ENCODE measurements at places on chromosomes 7 and 10.

- no peak for DNase-seq
These were observed 31.8 kb downstream of the CALML3 start for GRCh38 chr10:5556576-5556975.

- no peak for DNase-seq
These were observed 51.1 kb downstream of the GPAM start for GRCh38 chr10:112132435-112132834.

DNA sequence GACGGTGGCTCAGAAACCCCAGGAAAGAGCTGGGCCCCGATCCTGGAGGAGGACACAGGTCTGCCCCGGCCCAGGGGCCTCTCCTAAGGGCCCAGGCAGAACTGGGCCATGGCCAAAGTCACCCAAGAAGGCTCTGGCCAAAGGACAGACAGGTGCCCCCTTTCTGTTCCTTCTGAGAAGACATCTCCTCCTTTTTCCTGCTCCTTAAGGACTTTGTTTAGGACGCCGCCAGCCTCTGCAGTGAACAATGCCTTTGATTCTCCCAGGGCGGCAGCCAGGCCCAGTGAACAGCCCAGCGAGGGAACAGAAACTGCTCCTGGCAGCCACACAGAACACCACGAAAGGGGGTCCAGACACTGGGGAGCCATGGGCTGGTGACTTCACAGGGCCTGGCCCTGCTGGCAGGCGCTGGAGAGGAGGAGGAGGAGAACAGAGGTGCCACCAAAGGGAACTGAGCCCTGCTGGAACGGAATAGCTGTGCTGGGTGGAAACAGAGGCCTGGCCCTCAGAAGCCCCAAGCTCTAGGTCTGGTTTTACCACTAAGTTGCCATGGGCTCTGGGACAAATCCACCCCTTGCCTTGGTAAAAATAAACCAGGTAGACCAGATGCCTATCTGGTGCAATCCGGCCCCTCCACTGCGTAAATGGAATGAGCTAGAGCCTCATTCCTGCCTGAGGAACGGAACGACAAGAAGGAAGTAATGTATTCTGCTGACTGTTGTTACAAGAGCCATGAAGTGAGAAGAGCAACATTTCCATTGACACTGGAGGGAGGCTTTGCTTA is 163.3 kb upstream of the RHEB start:
- DNase-seq = no peak

GRCh38 chr10:125762692-125763648 is 12.7 kb downstream of the MMP21 start:
- DNase-seq = no peak

DNA sequence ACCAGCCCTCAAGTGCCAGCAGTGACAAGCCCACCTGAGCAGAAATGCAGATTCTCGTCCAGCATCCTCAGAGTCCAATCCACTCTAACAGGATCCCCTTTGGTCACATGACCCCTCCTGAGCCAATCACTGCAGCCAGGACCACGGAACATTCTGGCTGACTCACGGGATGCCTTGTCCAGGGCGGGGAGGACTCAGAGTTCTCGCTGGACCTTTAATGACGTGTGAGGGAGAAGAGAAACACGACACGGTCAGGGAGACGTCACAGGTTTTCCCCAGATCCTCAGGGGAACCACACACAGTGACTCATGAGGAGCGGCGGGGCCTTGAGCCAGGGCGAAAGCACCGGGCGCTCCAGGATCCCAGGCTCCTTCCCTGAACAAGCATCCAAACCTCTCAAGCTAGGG is 155.7 kb downstream of the PTPRN2 start:
- DNase-seq = no peak

DNA sequence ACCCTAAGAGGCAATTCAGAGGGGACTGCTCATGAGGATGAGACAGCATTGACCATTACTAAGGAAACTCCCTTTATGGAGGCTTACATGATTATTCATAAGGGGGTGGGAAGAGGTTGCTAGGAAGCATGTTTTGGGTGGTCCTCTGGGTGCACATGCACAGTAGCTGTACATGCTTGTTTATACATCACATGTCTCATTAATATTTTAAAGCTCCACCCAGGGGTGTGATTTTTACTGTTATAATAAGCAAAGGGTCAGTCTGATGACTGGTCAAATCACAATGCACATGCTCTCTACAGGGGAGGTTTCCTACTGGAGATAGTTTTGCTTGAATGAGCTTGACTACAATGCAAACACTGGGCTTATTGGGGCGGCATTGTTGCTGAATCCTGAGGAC is 23.8 kb upstream of the PPP1R9A start:
- no peak for DNase-seq

DNA sequence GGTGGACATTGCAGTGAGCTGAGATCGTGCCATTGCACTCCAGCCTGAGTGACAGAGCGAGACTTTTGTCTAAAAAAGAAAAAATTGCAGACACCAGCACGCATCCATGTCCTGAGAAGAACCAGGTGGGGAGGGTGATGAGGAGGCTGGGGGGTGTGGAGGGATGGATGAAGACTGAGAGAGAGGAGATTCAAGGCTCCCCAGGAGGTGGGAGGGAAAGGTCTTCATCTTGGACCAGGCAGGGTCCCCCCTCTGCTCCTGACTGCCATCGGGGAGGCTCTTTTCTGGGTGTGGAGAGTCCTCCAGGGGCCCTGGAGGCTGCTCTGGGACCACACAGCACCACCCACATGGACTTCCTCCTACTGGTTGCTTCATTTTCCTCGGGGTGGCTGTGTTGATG is 1.5 kb downstream of the SCART1 start:
- DNase-seq = no peak

DNA sequence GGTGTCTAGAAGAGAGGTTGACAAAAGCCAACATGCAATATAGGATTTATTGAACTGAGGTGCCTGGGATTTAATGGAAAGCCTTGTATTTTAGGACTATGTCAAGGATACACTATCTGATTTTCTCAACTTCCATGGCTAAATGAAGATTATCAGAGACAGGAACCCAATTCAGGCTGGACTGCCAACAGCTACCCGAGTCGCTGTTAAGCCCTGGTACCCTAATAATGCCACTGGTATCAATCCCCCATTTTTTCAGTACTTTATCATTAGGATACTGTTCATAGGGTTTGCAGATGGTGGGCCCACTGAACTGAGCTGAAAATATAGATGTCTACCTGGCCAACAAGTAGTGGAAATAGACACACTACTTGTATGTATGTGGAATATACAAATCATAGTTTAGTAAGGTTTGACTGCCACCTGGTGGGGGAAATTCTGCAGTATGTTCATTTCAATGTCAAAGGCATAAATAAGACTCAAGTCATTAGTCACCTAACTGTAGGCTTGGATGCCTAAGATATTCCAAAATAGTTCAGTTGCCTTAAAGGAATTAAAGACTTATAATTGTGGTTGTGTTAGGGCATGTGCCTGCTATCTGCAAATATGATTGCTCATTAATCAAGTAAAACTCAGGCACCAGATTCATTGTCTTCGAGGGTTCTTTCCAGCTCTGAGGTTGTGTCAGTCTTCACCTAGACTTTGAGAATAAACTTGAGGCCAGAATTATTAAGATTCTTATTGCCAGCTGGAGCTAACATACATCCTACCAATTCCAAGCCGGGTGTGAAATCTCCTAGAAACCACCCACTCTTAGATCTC is 34.1 kb upstream of the NOBOX start:
- DNase-seq = no peak

- no peak for DNase-seq
These were observed 34.3 kb upstream of the ADAM12 start for GRCh38 chr10:126422567-126422966.

DNA sequence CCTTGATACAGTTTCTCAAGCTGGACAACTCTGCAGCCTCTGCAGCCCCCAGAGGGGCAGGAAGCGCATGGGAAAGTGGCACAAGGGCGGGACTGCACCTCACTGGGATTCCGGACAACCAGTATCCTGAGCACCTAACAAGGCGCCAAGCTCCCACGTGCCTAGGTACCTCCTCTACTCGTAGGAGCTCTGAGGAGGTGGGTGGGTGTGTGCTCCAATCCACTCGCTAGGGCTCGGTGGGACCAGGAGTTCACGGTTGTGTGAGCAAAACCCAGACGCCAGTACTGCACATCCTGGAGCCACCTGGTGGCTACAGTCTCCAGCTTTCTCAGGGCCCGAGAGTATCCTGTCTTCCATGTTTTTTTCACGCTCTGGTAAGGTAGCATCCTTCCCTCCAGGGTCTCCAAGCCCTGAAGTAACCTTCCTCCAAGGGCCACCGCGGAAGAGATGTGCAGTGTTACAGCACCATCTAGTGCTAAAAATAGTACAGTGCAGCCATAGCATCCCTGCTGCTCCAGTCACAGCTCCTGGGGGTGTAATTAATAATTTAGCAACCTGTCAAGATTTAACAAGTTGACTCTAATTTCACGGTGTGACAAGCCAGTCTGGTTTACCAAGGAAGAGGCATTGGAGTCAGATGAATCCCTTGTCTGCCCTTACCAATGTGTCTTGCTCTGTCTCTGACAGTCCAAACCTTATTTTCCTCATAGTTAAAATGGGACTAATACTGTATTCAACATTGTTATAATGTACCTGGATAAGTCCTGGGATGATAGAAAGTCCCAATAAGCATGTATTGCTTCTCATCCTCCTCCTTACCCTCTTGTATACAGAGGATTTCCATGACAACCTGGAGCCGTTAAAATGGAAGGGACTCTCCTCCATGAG is 70.4 kb downstream of the HERPUD2 start:
- DNase-seq = no peak

- DNase-seq = no peak
These were observed 20.9 kb downstream of the EBF3 start for GRCh38 chr10:129942936-129943715.

DNA sequence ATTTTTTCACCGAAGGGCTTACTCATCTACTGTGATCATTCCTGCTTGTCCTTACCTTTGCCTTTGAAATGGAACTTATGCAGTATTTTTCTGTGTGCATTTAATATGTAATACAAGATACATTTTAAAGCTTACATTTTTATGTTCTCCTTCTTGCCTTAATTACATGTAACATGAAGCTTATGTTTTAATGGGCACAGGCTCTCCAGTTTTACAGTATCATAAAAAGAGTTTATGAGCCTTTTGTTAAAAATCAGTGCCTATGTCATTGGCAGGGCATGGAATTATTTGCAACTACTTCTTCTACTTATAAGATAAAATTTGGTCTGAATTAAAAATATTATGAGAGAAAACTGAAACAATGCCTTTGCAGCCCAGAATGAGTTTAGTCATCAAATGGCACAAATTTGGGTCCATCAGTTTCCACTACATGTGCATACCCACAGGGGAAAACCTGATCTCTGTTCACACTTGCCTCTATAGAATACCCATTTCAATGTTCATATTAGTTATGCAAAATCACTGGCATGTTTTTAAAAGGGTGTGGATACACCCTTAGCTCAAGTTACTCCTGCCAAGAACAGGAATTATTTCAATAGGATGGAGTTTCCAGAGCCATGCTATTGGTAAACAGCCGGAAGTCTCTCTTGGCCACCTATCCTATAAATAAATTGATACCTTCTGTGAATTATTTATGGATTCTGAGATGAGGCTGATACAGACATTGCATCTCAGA is 27.9 kb upstream of the WNT16 start:
- no peak for DNase-seq

GRCh38 chr7:87575521-87575920 is 25.2 kb downstream of the ABCB1 start:
- DNase-seq = no peak

GRCh38 chr7:81447351-81447952 is 322.4 kb downstream of the HGF start:
- DNase-seq = no peak

DNA sequence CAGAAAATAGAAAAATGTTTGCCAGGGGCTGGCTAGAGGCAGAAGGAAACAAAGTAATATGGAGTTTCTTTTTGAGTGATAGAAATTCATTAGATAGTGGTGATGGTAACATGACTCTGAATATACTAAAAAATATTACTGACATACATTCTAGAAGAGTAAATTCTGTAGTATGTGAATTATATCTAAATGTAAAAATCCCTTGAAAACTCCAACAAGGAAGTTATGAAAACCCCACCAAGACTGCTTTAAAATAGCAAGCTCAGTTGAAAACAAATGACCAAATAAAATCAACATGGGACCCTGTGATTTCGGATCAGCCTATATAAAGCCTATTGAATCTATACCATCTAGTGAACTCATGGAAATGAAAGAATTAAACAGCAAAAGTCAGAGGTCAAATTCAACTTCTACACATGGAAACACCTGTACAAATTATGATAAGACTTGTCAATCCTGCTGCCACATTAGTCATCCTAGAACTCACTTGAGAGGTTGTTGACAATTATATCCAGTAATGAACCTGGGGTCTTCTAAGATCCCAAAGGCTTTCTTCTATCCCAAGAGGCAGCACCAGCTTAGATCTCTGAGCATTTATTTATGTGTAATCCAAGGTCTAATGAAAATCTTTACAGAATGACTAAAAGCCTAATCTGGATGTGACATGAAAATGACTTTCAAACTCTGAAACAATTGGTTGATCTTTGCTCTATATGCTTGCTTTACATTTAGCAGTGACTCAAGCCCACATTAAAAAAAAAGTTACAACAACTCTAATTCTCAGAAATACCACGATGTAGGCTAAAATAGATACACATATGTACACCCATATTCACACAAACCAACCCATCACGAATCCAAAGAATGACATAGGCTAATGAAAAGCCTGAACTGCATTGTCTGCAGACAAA is 59.3 kb downstream of the OSBPL3 start:
- DNase-seq = no peak

DNA sequence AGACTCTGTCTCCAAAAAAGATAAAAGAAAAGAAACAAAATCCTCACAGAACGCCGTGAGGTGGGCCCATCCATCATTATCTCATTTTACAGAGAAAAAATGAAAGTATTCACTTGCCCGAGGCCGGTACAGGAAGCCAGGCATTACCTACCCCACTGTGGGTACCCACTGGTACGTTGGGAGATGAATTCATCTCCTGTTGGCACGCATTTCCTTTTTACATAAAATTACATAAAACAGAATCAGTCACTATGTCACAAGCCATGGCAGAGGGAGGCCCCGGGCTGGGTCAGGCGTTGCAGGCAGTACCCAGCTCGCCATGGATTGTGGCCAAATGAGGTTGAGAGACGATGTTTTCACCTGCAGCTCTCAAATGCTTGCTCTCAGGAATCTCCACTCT is 38.6 kb upstream of the TNRC18 start:
- no peak for DNase-seq

GRCh38 chr10:58440484-58440883 is 55.3 kb downstream of the TFAM start:
- DNase-seq = no peak

DNA sequence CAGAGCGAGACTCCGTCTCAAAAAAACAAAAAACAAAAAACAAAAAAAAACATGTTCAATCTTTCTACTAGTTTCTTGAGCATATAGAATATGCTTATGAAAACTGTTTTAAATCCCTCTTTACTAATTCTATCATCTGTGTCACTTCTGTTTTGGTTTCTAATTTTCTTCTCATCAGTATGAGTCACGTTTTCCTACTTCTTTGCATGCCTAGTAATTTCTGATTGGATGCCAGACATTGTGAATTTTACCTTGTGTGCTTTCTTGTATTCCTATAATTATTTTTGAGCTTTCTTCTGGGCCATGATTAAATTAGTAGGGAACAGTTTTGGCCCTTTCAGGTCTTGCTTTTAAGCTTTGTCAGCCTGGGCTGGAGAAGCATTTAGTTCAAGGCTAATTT is 9.9 kb downstream of the MICU1 start:
- no peak for DNase-seq
